ENCODE measurements at places on chromosomes 12 and 14.

GRCh38 chr12:611721-612120 lies 51.5 kb downstream of the NINJ2 start:
- no peak for DNase-seq

- no peak for DNase-seq
Observed at GRCh38 chr14:68961781-68962584, 17.1 kb downstream of the ACTN1 start.

- DNase-seq = no peak
Observed at GRCh38 chr12:52019113-52019770, 12.5 kb downstream of the TAMALIN start.

- DNase-seq = no peak
Observed at GRCh38 chr12:16155938-16156337, 121.5 kb downstream of the SLC15A5 start.

GRCh38 chr12:127600211-127600610 lies 666.8 kb upstream of the TMEM132C start:
- no peak for DNase-seq
